Ovary (tissue), 10 donors: ENCODE measurements at places on chromosomes 13 and 19.

GRCh38 chr13:76414320-76414719 lies 471.9 kb downstream of the KCTD12 start:
- no peak for DNase-seq

- DNase-seq, result peak; percentile 40
Observed at GRCh38 chr13:95301183-95301967, at the start of gene ABCC4. TSS of gene ABCC4 (minus strand) at chr13:95301451. CDS start at chr13:95301314, 137 bp downstream.

DNA sequence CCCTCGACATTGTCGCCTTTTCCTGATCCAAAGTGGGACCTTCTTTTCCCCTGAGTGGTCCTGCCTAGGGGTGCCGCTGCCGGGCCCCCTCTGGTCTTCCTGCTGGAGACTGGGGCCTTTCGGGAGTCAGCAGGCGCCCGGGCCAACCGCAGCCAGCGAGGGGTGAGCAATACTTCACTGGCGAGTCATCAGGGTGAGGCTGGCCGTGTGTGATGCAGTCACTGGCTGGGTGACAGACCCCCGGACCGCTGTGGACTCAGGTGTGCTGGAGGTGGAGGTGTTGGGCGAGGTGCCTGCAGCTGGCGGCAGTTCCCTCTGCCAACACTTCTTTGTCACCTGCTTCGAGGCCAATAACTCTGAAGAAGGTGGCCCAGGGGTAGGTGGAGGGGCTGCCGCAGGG lies 1.5 kb upstream of the CGB5 start:
- DNase-seq, result no peak

DNA sequence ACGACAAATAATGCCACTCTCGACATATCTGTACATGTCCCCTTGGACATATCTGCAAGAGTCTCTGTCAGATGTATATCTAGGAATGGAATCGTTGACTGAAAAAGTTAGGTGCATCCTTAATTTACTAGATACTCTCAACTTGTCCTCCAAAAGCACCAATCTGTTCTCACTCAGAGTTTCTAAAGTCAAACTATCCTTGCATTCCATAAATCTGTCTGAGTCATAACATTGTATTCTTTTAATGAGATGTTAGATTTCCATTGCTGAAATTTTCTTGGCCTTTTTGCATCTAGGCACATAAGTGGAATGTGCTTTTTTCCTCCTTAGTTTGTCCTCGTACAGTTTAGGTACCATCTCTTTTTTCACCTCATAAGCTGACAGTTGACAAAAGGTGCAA lies 139.8 kb downstream of the PTPRS start:
- no peak for DNase-seq

DNA sequence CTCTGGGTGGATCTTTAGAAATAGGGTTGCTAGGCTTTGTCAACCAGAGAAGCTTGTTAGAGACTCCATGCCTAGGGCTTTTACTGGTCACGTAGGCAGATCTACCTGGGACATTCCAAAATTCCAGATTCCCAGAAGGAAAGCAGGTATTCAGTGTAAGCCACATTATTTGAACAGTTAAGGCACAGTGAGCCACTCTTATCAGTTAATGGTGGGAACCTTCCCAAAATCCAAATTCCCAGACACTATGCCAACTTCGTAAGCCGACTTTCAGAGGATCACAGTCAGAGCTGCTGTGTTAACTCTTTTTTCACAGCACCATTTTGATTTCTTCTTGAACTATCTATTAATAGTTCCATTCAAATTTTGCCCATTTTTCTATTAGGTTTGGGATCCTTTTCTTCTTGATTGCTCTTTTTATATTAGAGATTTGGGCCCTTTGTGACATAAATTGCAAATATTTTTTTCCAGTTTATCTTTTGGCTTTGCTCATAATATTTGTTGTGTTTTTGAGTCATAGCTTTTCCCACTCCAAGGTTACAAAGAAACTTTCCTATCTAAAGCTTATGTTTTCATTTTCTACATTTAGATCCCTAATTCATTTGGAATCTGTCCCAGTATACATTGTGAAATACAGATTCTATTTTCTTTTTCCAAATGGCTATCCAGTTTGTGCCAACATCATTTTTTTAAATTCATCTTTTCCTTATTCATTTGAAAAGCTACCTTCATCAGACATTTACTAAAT lies 77.3 kb downstream of the DHRS12 start:
- DNase-seq, result no peak

DNA sequence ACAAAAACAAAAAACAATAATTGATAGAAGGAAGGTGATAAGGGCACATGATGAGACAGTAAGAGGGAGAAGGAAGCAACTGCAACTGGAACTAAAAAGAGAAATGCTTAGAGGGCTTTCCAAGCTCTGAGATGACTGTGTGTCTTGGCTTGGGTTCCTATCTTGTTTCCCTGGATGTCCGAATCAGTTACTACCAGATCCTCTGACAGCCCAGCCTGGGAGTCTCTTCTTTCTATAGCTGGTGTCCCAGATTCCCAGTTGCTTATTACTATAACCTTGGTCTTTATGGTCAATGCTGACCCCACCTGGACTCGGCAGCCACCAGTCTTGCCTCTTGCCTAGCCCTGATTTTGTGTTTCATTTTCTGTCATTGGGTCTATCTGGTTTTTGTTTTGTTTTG lies 116.4 kb downstream of the RFC3 start:
- DNase-seq, result no peak

DNA sequence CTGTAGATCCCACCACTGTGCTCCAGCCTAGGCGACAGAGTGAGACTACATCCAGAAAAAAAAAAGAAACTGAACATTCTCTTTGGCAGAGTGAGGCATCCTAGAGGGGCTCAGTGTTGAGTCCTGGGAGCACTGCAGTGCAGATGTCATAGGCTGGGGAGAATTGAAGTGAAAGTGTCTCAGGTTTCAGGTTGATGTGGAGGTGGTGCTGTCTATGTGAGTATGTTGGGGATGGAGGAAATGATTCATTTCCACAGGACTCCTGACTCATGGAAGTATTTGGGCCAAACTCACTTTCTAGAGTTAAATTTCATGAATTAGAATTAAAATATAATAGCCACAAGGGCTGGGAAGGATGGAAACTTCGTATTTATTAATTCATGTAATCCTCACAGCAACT lies 134.4 kb upstream of the TSC22D1 start:
- no peak for DNase-seq

- no peak for DNase-seq
Observed at GRCh38 chr13:29505511-29505910, 90.0 kb downstream of the SLC7A1 start.

DNA sequence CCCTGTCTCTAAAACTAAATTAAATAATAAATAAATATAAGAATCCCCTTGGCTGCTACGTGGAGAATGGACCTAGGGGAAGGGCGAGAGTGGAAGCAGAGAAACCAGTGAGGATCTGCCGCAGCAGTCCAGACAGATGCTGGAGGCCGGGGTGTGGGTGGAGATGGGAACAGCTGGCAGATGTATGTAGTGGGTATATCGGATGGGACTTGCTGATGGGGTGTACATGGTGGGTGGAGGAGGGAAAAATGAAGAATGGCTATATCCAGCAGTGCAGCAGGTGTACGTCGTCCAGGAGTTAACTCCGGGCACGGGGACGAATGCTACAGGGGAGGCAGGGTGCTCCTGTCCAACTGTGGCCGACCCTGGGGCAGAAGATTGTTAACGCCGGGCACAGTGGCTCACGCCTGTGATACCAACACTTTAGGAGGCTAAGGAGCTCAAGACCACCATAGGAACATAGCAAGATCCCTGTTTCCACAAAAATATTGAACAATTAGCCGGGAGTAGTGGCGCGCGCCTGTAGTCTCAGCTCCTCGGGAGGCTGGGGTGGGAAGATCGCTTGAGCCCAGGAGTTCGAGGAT lies 654 bp downstream of the CEP89 start:
- no peak for DNase-seq

DNA sequence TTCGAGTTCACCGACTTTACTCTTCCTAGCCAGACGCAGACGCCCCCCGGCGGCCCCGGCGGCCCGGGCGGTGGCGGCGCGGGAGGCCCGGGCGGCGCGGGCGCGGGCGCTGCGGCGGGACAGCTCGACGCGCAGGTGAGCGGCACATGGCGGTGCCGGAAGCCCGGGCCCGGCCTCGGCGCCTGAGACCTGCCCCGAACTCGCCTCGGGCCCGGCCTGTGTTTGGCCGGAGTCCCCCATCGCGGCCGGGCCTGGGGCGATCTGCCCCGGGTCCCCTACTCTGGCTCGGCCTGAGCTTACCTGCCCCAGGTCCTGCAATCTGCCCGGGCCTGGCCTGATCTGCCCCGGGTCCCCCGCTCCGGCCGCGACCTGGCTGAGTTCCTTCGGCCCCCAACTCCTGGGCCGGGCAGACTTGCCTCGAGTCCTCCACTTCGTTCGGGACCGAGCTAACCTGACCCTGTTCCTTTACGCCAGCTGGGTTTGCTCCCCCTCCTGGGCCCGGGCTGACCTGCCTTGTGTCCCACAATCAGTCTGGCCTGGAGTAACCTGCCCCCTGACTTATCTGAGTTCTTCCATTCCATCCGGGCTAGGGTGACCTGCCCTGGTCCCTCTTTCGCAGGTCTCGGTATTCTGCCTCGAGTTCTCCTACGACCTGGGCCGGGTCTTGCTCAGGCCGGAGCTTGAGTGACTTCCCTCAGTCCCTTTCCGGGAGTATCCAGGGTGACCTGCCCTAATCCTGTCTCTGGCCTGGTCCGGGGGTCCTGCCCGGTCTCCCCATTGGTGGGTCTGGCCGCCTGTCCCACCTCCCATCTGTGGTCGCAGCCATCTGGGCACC lies 764 bp downstream of the UPF1 start:
- peak; percentile 44 for DNase-seq

DNA sequence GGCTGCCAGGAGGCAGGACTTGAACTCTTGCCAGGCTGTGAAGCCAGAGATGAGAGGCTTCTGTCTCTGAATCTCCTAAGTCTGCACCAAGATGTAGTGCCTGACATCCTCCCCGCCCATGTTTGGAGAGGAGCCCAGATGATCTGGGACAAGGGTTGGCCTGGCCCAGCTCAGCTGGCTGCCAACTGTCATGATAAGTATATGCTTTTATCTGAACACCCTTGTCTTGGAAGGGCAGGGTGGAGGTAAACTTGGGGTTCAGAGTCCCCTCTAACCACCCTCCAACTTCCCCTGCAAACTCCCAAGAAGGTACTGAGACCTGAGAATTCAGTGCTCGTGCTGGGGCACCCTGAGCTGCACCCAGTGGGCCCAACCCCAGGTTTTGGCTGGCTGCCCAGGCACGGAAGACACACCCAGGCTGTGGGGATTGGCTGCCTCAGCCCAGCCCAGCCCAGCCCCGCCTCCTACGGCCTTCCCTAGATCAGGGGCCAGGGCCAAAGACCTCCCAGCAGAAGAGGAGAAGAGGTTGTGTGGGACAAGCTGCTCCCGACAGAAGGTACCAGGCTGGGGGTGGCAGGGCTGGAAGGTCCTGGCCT lies at the start of gene CYP4F12:
CYP4F12 (plus strand) TSS at position 508 of the 596 bp plus-strand sequence. CDS start 443 bp downstream, outside the sequence.
- DNase-seq, result peak; percentile 78

- DNase-seq, result no peak
Observed at GRCh38 chr13:45921162-45921736, 69.7 kb upstream of the SIAH3 start.

- DNase-seq, result no peak
Observed at GRCh38 chr19:38049105-38049649, 142.2 kb downstream of the SIPA1L3 start.

DNA sequence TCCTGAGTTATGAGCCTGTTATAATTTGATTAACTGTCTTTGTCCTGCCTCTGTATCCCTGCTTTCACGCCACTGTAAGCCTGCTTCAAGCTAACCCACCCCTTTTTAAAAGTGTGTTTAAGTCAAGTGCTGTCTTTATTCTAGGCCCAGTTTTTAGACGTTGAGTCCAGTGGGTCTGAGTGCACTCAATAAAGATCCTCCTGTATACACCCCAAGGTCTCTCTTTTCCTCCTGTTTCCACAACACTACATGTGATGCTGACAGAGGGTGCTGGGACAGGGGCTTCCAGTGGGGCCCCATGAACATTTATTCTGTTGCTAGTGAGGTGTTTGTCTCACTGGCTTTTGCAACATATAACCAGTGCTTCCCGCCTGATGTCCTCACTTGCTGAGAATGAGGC lies 6.7 kb upstream of the F2RL3 start:
- no peak for DNase-seq

DNA sequence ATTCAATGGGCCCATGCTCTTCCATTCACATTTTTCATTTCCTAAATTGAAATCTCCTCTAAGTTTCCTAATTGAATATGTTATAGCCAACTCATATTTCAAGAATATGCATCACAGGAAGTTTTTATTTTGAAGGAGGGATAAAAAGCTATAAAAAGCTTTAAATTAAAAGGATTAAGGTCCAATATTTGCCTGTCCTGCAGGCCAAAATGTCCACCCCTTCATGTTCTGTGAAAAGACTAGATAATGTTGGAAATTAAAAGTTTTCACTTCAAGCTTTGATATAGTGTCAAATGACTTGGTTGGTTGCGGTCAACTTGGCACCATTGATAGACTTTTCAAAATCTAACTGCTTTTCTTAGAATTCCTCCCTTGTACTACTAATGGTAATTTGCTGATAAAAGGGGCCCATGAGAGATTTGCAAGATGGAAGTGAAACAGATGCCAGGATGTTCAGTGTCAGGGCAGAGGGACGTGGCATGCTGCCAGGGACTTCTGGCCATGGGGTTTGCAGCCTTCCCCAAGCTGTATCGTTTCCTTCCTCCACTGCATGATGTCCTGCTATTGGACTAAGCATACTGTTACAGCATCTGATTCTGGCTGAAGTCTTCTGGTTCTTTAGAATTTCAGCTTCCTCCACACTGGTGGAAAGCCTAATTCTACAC lies 547.3 kb upstream of the MIR17HG start:
- DNase-seq, result peak; percentile 17

GRCh38 chr13:114144606-114145244 lies 12.3 kb upstream of the RASA3 start:
- DNase-seq, result no peak

DNA sequence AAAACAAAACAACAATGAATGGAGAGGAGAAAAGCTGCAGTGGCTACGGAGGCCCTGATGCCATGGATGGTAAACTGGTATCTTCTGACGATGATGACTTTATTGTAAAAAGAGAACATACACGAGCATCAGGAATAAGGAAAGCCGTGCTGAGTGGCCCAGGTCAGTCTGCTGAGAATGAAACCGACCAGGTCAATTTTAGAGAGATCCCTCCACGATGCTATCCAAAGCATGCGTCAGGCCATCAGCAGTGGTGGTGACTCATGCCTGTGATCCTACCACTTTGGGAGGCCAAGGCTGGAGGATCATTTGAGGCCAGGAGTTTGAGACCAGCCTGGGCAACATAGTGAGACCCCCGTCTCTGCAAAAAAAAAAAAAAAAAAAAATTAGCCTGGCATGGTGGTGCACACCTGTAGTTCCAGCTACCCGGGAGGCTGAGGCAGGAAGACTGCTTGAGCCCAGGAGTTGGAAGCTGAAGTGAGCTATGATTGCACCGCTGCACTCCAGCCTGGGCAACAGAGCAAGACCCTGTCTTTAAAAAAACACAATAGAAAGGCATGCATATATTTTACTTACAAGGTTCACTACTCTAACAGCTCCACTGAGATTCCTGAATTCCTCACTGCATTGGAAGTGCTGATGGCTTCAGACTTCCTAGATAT lies 62.3 kb downstream of the GADD45B start:
- DNase-seq, result no peak

- DNase-seq, result no peak
Observed at GRCh38 chr19:13727798-13728197, 36.5 kb upstream of the MRI1 start.
